Cerebellar nuclear complex (tissue), 1 donor: ENCODE measurements at places on chromosomes 5 and 9.

DNA sequence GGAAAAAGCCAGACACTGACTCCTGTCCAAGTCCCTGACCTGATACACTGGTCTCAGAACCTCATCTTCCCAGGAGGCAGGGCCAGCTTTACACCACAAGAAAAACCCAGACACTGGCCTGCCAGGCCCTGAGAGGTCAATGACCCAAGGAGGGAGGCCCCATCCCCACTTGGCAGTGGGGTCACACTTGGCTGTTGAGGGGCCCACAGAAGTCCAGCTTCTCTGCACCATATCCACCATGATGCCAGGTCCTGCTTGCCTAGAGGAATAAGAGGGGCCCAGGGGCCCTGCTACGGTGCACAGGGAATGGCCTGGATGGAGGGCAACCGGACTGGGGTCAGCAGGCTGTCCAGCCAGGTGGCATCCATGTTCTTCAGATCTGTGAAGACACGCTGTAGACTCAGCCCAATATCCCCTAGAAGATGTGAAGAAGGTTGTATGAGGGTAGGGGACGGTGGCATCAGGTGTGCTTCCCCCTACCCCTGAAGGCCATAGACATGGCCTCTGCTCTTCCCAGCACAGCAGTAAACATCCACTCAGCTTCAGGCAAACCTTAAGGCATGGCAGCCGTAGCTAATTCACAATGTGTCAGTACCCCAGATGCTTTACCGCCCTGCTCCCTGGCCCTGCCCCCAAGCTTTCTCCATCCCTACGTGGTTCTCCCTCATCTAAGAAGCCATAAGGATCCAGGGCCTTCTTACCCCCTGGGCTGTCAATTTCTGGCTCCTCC lies 6.7 kb downstream of the IRF1 start:
- DNase-seq, result no peak

- DNase-seq, result no peak
Measured at GRCh38 chr9:90460220-90460619, 182.4 kb downstream of the DIRAS2 start.

DNA sequence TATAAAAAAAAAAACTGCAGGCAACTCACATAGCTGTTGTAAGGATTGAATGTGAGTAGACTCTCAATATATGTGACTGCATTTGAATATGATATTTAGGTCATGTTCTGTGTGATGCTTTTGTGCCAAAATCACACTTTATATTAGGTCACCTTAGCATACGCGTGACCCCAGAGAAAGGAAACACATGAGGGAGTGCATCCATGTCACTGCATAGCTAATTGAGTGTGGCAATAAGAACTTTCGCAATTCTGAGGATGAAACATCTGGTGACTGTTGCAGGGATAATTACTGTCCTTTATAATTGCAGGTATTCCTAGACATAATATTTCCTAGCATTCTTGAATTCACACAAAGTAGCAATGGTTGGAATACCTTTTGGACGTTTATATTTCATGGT lies 459.5 kb upstream of the KLF4 start:
- DNase-seq, result no peak

DNA sequence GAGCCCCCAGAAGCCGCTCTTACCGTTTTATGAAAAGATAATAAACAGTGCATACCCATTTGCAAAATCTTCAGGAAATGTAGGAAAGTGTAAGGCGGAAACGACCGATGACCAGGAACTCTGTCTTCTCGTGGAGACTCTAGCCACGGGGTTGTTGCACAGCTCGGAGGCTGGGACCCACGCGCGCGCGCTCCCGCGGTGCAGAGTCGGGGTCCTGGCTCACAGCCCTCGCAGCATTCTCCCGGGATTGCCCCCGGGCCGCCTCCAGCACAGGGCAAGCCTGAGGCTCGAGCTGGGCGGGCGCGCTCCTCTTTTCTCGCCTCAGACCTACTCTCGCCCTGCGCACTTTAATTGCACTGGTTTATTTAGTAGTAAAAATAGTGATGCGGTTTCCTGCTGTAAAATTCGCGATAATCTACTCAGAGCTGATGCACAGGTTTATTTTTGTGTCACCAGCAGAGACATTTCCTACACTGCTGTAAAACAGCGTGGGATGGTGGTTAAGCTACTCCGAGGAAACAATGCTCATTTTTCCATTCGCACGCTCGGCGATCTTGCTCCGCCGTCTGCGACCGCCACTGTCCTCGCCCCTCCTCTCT lies 15.5 kb downstream of the TRIM7 start:
- no peak for DNase-seq
